ENCODE measurements at places on chromosomes 6 and 20.
A peak's percentile ranks its signal among the peaks of the same experiment; 100 is the strongest.

- no peak for DNase-seq
Measured at GRCh38 chr20:62427172-62428001, at the start of gene RBBP8NL. Gene RBBP8NL (minus strand): TSS chr20:62427539. CDS start chr20:62419647, 7,892 bp downstream.

- DNase-seq: peak; percentile 63
Measured at GRCh38 chr6:104940893-104941728, 15.8 kb upstream of the LIN28B start.

- DNase-seq: peak; percentile 86
Measured at GRCh38 chr6:30877419-30878262, 6.7 kb upstream of the DDR1 start.

- DNase-seq: no peak
Measured at GRCh38 chr6:169112483-169113320, 140.9 kb downstream of the THBS2 start.

DNA sequence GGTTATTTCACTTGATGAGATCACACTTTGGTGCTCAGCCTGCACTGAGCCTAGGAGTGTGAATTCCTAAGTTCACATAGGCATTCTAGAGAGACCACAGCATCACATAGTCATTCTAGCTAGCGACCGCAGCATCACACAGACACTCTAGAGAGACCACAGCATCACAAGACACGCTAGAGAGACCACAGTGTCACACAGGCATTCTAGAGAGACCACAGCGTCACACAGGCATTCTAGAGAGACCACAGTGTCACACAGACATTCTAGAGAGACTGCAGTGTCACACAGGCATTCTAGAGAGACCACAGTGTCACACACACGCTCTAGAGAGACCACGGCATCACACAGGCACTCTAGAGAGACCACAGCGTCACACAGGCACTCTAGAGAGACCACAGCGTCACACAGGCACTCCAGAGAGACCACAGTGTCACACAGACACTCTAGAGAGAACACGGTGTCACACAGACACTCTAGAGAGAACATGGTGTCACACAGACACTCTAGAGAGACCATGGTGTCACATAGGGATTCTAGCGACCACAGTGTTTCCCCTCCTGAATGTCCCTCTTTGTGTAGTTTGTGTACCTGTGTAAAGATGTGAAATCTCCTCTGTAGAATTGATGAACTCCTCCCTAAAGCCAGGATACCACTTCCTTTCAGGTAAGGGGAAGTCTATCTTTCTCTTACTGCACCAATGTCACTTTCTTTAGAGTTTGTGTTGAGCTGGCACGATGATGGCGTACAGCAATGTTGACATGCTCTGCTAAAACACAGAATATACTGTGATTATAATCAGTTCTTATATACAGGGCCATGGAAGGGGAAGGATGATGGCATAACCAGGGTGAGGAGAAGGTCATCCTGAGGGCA lies 169.4 kb downstream of the ZDHHC14 start:
- DNase-seq: no peak

DNA sequence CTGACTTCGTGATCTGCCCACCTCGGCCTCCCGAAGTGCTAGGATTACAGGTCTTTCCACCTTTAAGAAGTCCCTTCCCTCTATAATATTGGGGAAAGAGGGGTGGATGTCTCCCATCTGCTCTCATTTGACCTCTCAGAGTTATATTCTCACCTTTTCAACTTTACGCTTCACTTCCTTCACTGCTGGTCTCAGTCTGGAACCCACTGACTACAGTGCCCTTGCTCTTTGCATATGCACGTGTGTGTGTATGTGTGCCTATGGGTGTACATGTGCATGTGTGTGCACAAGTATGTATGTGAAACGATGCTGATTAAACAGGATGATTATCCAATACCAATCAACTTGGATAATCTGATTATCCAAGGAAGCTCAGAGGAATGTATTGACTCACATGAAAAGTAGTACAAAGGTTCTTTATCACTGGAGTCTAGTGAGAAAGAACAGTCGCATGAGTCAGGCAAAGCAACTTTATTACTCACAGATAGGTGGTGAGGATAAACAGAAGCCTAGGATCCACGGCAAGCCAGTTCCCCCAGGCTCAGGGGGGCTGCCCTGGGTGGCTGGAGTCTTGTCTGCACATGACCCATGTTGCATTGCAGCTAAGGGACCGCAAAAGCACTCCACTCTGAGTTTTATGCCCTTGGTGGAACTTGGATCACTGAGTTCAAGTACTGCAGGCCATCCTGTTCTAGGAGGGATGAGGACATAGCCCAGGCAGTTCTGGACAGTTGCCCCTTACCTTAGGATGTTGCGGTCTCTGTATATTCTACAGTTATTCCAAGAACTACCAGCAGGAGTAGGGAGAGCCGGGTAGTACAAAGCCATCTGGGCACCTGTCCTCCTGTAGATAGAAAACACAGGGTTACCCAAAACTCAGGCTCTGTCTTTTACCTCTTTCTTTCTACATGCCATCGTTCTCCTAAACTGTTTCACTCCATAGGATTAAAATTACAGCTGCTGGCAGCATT lies 50.9 kb downstream of the SNRNP48 start:
- no peak for DNase-seq

Measured in putamen (tissue), 1 donor.